ENCODE measurements at places on chromosomes 7 and 10.

GRCh38 chr7:136807598-136807997, 60.9 kb upstream of the CHRM2 start:
- no peak for DNase-seq

- DNase-seq, result no peak
Measured at GRCh38 chr7:13327669-13328068, 640.2 kb downstream of the ARL4A start.

GRCh38 chr7:52436278-52436677, 599.2 kb upstream of the POM121L12 start:
- DNase-seq, result no peak

DNA sequence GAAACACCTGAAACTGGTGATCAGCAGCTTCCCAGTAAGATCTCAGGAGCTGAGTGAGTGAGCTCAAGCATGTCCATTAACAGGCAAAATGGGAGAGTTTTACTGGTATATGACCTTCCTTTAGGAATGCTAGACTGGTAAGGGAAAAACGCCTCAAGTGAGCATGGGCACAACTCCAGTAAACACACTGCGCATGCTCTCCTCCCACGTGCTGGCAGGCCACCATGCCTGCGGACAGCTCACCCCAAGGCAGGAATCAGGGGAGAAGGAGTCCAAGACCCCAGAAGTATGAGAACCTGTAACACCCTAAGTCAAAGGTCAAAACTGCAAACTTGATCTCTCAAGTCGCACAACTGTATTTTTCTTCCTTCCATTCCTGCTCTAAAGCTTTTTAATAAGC, 128.3 kb downstream of the CD36 start:
- DNase-seq, result no peak

DNA sequence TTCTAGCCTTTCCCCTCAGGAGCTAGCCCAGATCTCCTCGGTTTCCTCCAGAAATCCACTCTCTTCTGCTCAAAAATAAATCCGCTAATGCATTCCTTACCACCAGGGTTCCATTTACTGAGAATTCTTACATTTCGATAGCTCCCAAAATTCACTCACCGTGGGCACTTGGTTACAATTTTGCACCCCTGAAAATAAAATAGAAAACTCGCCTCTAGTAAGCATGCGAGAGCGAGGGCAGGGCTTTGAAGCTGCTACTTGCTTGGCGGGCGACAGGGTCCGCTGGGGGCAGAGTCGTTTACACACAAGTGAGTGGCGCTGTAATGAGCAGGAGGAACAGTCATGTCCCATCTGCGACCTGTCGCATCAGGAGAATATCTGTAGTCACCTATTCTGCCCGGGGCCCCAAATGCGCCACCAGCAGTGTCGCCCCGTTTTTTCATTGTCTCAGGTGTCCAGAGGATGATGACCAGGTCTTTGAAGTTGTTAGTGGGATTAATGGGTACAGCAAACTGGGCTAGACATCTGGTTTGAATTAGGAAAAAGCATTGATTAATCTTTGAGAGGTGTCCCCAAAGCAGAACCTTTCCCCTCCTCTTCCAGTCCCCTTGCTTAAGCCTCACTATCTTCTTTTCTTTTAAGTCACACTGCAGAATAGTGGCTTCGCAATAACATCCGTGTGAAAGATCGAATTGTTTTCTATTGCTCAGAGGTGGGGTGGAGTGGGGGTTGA, 1.2 kb upstream of the MEOX2 start:
- DNase-seq, result no peak
